ENCODE measurements at places on chromosomes 1 and 21.

- DNase-seq = no peak
Observed at GRCh38 chr1:12356004-12356890, 126.4 kb downstream of the VPS13D start.

DNA sequence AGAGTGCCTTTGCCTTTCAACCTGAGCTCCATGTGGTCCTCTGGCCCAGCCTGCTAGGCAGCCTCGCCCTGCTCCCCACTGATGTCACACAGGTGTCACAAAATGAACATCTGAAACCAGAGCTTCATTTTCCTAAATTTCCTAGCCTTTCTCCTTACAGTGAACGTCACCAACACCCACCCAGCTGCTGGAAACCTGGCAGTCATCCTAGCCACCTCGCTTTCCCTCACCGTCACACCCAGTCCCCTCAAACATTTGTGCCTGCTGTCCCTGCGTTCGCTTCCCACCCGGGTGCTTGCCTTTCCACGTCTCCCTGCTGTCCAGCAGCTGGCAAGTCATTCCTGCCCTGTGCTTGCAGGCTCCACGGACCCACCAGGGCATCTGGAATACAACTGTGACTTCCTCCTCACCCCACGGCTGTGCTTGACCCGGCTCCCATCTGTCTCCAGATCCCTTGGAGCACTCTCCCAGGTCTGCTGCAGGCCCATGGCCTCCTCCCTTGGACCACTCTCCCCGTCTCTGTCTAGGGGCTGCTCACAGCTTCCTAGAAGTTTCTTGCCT, 23.5 kb downstream of the ADARB1 start:
- no peak for DNase-seq

GRCh38 chr21:26956813-26957212, 10.1 kb downstream of the ADAMTS5 start:
- DNase-seq = no peak

DNA sequence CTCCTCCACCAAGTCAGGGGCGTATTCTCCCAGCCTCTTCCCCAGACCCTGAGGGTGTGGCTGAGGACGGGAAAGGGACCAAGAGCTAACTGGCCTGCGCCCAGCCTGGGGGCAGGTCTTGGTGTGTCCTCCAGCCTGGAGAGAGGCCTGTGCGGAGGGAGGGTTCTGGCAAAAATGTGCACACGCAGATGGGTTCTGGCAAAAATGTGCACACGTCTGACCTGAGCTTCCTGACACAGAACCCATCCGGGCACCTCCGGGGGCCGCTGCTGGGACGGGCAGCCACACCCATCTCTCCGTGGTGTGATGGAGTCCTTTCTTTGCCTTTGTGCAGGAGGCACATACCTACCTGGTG, 23.1 kb upstream of the PKP1 start:
- DNase-seq = no peak

DNA sequence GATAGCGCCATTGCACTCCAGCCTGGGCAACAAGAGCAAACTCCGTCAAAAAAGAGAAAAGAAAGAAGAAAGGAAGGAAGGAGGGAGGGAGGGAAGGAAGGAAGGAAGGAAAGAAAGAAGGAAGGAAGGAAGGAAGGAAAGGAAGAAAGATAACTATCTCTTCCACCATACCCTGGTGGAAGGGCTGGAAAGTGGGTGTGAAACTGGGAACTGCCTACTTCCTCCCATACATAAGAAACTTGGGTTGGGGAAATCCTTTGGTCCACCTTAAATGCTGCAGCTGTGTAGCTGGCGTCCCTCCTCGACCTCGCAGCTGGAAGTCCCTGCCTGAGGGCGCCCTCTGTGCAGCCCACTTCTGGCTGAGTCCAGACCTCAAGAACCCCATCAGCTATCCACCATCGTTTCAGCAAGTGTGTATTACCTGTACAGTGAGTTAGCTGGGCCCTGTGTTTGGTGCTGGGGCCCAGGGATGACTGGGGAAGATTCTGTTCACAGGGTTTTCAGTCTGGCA, 4.6 kb upstream of the FAM167B start:
- no peak for DNase-seq

GRCh38 chr21:16773206-16773605, 739.6 kb upstream of the CXADR start:
- DNase-seq = no peak

- DNase-seq = no peak
Observed at GRCh38 chr1:208691012-208691411, 446.8 kb upstream of the PLXNA2 start.
